GM23248 (cell line): ENCODE measurements at places on chromosomes 1 and 21. TPM values are rescaled to one million over a fixed set of nuclear protein-coding genes. Genes with fewer than 3 reads are reported as not detected.

The PLA2G2D gene
- not detected in 2 replicates for polyA plus RNA-seq

The OR2M3 gene
- polyA plus RNA-seq = not detected in 2 replicates

The RGS8 gene
- not detected in 2 replicates for polyA plus RNA-seq

The LPAR3 gene
- polyA plus RNA-seq = not detected in 2 replicates

The TEX38 gene
- 0.34 TPM in 1 of 2 replicates, not detected in the other for polyA plus RNA-seq
